Subcutaneous preadipocyte (primary cell): ENCODE measurements at places on chromosomes 2 and 18. TPM values are rescaled to one million over a fixed set of nuclear protein-coding genes. Genes with fewer than 3 reads are reported as not detected.

SCN7A gene
- total RNA-seq, result not detected in 2 replicates

POTEC gene
- total RNA-seq, result not detected in 2 replicates

POTEI gene
- not detected in 2 replicates for total RNA-seq

LRRC30 gene
- total RNA-seq, result not detected in 2 replicates

SKOR2 gene
- not detected in 2 replicates for total RNA-seq

SPDYA gene
- total RNA-seq, result 0.59 and 0.73 TPM in 2 replicates

SIX2 gene
- 11.4 and 11.7 TPM in 2 replicates for total RNA-seq

RASGRP3 gene
- total RNA-seq, result 0.73 and 2.0 TPM in 2 replicates

GPR35 gene
- under 0.01 and 0.20 TPM in 2 replicates for total RNA-seq

FEV gene
- not detected in 2 replicates for total RNA-seq

SERPINB12 gene
- total RNA-seq, result not detected in 2 replicates

MRO gene
- 0.37 and 0.39 TPM in 2 replicates for total RNA-seq

SERPINB3 gene
- total RNA-seq, result not detected in 2 replicates

PPIL3 gene
- 33.6 and 35.3 TPM in 2 replicates for total RNA-seq

CNDP1 gene
- not detected in 2 replicates for total RNA-seq

SP140 gene
- under 0.01 TPM in 1 of 2 replicates, not detected in the other for total RNA-seq

GALNT13 gene
- 2.6 and 4.5 TPM in 2 replicates for total RNA-seq

ZNF396 gene
- total RNA-seq, result 0.37 and 0.59 TPM in 2 replicates

CIB4 gene
- total RNA-seq, result not detected in 2 replicates

SERPINB11 gene
- not detected in 2 replicates for total RNA-seq

GALR1 gene
- under 0.01 TPM in 1 of 2 replicates, not detected in the other for total RNA-seq

STON1 gene
- total RNA-seq, result 3.3 and 7.4 TPM in 2 replicates

ANKRD30B gene
- 0.20 TPM in 1 of 2 replicates, not detected in the other for total RNA-seq

VIL1 gene
- under 0.01 TPM in 1 of 2 replicates, not detected in the other for total RNA-seq

PLB1 gene
- 0.37 and 0.39 TPM in 2 replicates for total RNA-seq

CDH7 gene
- total RNA-seq, result not detected in 2 replicates

LAMA1 gene
- total RNA-seq, result 47.7 and 48.1 TPM in 2 replicates

SERPINB4 gene
- under 0.01 TPM in 1 of 2 replicates, not detected in the other for total RNA-seq

ASB18 gene
- total RNA-seq, result not detected in 2 replicates

RTN4 gene
- total RNA-seq, result 222 and 242 TPM in 2 replicates

IL1F10 gene
- not detected in 2 replicates for total RNA-seq

AQP12A gene
- not detected in 2 replicates for total RNA-seq

NEUROD1 gene
- total RNA-seq, result not detected in 2 replicates

VWC2L gene
- not detected in 2 replicates for total RNA-seq

DIPK1C gene
- not detected in 2 replicates for total RNA-seq

MARCHF4 gene
- total RNA-seq, result under 0.01 and 1.6 TPM in 2 replicates

NEDD4L gene
- total RNA-seq, result 6.3 and 6.6 TPM in 2 replicates

PIEZO2 gene
- total RNA-seq, result under 0.01 TPM in 1 of 2 replicates, not detected in the other

DRC1 gene
- not detected in 2 replicates for total RNA-seq

ACKR3 gene
- total RNA-seq, result 1.2 and 5.5 TPM in 2 replicates
